ENCODE measurements at places on chromosomes 1 and 21.
A peak's percentile ranks its signal among the peaks of the same experiment; 100 is the strongest.

GRCh38 chr1:205878026-205878425 is 28.1 kb upstream of the PM20D1 start:
- no peak for DNase-seq

GRCh38 chr1:169240449-169241232 is 127.0 kb downstream of the NME7 start:
- DNase-seq: no peak

GRCh38 chr1:119721896-119722295 is 10.2 kb downstream of the PHGDH start:
- no peak for DNase-seq

DNA sequence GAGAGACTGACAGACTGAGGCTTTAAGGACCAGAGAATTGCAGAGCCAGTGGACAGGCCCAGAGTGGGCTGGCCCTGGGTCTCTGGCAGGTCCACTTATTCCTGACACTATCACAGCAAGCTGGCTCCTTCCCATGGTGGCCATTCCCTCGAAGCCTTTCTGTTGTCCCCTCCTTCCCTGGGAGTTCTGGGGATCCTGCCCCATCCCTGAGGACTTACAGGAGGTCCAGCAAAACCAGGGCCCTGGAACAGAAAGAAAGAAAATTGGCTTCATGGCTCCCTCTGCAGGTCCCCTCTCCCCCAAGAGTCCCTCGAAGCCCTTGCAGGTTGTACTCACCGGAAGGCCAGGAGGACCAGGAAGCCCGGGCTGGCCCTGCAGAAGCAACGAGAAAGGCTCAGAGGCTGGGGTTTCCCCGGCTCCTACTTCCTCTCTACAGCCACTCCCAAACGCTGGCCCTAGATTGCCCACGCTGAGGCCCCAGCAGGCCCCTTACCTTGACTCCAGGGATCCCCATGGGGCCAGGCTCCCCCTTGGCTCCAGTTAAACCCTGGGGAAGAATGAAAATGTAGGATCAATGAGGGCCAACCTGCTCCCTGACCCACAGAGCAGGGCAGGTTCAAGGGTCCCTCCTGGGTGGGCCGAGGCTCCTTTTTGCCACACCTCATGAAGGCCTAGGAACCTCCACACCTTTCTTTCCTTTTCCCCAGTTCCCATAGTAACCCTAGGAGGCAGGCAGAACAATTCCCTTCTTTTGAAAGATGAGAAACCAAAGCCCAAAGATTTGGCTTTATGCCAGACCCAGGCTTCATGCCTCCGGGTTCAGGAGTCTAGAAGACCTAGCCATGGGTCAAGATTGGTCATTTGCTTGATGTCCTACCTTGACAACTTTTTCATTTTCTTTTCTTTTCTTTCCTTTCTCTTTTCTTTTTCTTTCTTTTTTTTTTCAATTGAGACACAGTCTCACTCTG is 4.6 kb downstream of the COL9A2 start:
- no peak for DNase-seq

DNA sequence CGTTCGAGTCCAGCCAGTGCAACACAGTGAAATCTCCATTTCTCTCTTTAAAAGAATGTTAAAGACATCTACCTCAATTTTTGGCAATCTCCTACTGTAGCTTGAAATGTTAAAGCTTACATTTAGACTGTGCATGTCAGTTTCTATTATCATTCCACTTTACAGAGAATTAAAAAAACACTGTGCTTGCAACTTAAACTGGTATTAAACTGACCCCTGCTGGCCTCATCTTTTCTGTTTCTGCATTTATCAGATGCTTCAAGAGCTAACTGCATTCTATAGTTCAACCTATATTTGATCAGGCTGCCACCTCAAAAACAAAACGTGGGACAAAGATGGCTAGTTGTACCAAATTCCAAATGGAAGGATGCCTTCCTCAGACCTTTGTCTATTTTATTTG is 226.5 kb downstream of the SMYD3 start:
- no peak for DNase-seq

- no peak for DNase-seq
Measured at GRCh38 chr1:41728403-41729202, 190.1 kb downstream of the HIVEP3 start.

DNA sequence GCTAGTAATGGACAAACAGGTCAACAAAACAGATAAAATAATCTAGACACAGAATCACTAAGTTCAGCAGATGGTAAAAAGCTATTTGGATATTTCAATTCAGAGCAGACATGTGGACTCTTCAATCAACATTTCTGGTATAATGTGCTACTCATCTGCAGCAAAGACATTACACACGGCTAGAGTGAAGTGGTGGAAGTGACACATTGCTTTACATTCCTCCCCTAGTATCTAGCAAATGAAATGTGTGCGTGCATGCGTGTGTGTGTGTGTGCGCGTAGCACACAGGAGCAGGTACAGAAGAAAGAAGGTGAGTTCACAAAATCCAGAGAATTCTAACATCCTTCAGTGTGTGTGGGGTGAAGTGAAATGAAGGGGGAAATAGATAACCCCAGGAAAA is 8.3 kb downstream of the AHCTF1 start:
- no peak for DNase-seq

- DNase-seq: no peak
Measured at GRCh38 chr1:39652554-39652953, 13.1 kb upstream of the HEYL start.

GRCh38 chr1:225468270-225469020 is 40.6 kb upstream of the LBR start:
- no peak for DNase-seq

GRCh38 chr21:45140346-45140940 is 66.1 kb downstream of the ADARB1 start:
- peak; percentile 58 for DNase-seq

Data from spinal cord (tissue), 10 donors.